ENCODE measurements at places on chromosomes 6 and 20.
A peak's percentile ranks its signal among the peaks of the same experiment; 100 is the strongest.

- no peak for DNase-seq
These were observed 56.0 kb downstream of the SASH1 start for GRCh38 chr6:148398678-148399077.

- DNase-seq: no peak
These were observed 1.1 kb upstream of the PREX1 start for GRCh38 chr20:48828734-48829460.

- peak; percentile 81 for DNase-seq
These were observed at the start of gene RRP36 for GRCh38 chr6:43021270-43022047. TSS of gene RRP36 (plus strand) at chr6:43021623. CDS start at chr6:43021655, 32 bp downstream.

GRCh38 chr6:94487371-94487770, 1068.0 kb upstream of the EPHA7 start:
- no peak for DNase-seq

DNA sequence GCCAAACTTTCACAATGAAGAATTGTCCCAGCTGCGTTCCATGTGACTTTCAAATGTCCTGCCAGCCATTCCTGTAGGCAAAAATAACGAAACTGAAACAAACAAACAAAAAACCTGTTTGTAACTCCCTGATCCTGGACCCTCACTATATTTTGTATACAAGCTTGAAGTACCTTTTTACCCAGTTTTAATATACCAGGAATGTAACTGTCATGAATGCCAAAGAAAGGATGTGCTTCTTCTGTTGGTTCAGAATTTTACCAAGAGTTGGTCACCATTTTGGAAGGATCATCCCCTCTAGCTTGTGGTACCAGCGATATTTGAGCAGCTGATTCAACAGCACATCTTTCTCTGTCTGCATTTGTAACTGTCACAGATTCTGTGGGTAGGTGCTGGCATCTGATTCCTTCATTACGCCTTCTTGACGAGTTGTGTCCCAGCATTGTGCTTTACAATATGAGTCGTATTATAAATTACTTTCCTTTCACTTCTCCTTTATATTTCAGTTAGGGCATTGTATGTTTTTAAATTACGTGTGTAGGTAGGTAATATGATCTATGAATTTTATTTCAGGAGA, 93.9 kb downstream of the DLGAP4 start:
- DNase-seq: no peak

DNA sequence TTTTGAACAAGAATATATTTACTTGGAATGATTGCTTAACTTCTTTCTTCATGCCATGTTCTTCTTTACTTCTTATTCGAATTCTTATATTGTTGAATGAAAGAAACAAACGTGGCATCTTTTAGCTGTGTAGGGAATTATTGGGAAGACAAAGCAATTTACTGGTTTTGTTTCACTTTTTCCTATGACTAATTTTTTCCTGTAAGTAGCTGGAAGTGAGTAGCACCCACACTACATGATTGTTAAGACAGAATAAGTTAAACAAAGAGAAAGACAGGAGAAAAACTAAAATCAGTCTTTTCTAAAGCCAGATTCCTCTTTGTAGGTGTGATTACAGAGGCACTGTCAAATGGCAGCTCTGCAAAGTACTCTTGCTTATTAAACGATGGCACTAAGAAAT, 593.4 kb downstream of the EYS start:
- DNase-seq: no peak

DNA sequence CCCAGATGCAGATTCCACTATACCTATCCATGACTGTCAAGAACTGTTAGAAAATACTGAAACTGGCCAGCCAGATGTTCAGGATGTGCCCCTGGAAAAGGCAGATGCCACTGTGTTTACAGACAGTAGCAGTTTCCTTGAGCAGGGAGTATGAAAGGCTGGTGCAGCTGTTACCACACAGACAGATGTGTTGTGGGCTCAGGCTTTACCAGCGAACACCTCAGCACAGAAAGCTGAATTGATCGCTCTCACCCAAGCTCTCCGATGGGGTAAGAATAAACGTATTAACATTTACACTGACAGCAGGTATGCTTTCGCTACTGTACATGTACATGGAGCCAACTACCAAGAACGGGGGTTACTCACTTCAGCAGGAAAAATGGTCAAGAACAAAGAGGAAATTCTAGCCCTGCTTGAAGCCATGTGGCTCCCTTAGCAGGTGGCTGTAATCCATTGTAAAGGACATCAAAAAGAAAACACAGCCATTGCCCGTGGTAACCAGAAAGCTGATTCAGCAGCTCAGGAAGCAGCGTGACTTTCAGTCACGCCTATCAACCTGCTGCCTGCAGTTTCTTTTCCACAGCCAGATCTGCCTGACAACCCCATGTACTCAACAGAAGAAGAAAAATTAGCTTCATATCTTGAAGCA, 459.7 kb upstream of the HTR1E start:
- no peak for DNase-seq

Measured in activated CD4-positive, alpha-beta T cell treated with anti-CD3 and anti-CD28 coated beads for 48 hours (primary cell).